ENCODE measurements at places on chromosomes 5 and 9.

GRCh38 chr9:125295657-125296056 is 34.0 kb downstream of the GAPVD1 start:
- DNase-seq = no peak

DNA sequence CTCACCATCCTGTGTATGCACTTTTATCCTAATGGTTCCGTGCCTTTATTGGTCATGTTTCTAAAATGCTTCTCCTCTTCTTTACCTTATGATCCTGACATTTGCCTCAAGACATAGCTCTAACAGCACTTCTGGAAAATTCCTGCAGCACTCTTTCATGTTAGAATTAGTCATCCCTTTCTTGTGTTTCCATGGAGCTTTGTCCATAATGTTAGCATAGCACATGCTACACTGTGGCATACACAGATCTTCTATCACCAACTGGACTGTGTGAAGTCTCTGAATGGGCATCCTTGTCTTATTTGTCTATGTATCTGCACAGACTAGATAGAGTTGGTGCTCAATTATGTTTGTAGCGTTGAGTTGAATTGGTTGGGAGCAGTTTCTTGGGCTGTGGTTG is 2.0 kb downstream of the SCGB3A2 start:
- no peak for DNase-seq

GRCh38 chr9:132994410-132995120 is 16.1 kb downstream of the GFI1B start:
- no peak for DNase-seq

DNA sequence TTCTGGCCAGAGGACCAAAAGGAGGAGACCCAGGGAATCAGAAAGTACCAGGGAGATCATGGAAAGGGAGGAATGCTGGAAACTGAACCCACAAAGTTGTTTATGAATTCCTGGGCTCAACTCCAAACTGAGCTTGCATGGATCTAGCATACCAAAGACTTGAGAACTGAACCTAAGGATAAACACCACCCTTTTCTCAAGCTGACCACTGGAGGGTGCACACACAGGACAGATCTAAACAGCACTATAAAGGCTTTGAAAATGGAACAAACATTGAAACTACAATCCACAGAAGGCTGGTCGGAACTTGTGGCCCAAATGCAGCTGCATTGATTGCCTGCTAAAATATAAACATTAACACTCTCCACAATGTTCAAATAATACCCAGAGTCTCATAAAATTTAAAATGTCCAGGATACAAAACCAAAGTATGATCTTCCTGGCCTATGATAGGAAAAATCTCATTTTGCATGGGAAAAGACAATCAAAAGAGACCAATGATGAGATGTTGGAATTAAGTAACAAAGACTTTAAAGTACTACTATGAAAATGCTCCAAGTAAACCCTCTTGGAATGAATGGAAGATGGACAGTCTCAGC is 15.6 kb upstream of the IRF1 start:
- DNase-seq = peak; percentile 44

DNA sequence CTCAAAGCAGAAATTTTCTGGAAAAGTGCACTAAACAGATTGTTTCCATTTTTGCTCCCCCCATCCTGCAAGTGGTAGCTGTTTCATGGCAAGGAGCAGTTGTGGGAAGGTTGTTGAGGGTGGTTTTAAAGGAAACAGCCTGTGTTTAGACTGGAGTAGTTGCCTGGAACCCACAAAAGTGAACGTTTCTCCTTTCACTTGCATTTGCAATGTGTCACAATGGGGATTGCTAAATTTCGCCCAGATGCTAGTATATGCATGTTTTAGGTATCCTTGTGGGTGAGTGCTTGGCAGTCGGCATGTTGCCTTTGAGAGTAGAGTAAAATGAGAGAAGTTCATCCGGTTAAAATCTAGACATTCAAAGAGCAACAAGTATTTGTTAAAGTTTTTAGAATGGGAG is 1099.9 kb upstream of the DMAC1 start:
- DNase-seq = no peak

- no peak for DNase-seq
Observed at GRCh38 chr9:26567976-26568375, 324.6 kb downstream of the CAAP1 start.

- no peak for DNase-seq
Observed at GRCh38 chr9:117612317-117612716, 91.9 kb upstream of the TLR4 start.

DNA sequence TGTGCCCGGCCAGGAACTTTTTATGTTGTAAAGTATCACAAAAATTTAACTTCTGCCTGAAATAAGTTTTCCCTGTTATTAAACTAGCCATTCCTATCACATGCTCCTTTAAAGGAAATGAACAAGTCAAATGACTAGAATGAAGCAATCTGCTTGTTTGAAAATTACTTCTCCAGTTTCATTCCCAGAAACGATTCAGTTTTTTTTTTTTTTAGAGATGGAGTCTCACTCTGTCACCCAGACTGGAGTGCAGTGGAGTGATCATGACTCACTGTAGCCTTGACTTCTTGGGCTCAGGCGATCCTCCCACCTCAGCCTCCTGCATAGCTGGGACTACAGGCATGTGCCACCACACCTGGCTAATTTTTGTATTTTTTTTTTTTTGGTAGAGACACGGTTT is 13.3 kb upstream of the GNG10 start:
- no peak for DNase-seq

GRCh38 chr5:43036856-43037635 is 3.1 kb downstream of the ANXA2R start:
- DNase-seq = no peak

- DNase-seq = peak; percentile 29
Observed at GRCh38 chr9:1726993-1727759, 288.0 kb upstream of the SMARCA2 start.

- DNase-seq = no peak
Observed at GRCh38 chr5:179346401-179346800, 1.1 kb upstream of the ADAMTS2 start.

GRCh38 chr5:53069626-53070025 is 39.9 kb downstream of the MOCS2 start:
- DNase-seq = peak; percentile 92

- DNase-seq = no peak
Observed at GRCh38 chr5:123855609-123856008, 343.6 kb downstream of the CSNK1G3 start.

DNA sequence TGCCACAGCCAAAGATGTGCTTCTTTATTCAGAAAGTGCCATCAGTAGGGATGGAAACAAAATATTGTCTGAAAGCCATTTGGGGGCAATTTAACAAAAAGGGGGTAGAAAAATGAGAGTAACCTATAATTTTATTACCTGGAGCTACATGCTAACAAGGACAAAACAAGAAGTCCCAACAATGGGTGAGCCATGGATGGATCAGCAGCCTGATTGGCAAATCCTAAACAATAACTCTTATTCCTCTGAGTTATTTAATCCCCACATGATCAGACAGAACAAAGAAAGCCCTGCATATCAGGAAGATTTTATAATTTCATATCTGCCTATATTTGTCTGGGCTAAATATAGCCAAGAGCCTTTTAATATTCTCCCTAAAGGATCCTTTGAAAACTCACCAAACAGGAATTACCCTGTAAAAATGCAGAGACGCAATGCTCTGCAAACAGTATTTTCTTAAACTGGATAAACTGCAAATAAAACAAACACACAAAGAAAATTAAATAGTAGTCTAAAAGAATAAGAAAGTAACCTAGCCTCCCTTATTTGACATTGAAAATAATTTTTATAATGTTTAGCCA is 483.4 kb downstream of the ZNF608 start:
- no peak for DNase-seq

DNA sequence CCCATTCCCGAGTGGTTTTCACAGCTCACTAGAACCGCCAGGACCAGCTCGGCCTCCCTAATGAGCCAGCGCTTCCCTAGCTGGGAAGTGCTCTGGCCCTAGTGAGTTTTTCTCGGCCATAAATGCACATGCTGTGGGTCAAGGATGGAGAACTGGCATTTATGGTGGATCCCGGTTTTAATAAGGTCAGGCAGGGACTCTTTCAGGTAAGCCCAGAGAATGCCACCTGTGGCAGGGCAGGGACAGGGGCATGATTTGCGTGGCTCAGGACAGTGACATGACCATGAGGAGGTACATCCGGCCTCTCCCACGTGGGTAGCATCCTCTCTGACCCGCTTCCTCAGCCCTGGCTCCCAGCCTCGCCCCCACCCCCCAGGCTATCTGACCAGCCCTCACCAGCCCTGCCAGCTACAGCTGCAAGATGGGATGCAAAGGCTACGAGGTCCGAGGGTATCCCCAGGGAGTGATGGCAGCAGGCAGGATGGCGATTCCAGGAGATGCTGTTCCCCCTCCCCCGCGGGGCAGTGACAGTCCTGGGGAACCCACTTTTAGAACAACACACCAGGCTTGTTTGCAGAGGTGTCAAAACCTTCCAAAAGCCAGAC is 60.3 kb upstream of the ADAMTS2 start:
- DNase-seq = no peak

GRCh38 chr5:61026004-61026403 is 81.0 kb downstream of the NDUFAF2 start:
- DNase-seq = no peak

GRCh38 chr5:95620030-95620869 is at the start of gene GPR150:
Gene GPR150 (plus strand): TSS chr5:95620087. CDS start chr5:95620276, 189 bp downstream.
- DNase-seq = peak; percentile 63

DNA sequence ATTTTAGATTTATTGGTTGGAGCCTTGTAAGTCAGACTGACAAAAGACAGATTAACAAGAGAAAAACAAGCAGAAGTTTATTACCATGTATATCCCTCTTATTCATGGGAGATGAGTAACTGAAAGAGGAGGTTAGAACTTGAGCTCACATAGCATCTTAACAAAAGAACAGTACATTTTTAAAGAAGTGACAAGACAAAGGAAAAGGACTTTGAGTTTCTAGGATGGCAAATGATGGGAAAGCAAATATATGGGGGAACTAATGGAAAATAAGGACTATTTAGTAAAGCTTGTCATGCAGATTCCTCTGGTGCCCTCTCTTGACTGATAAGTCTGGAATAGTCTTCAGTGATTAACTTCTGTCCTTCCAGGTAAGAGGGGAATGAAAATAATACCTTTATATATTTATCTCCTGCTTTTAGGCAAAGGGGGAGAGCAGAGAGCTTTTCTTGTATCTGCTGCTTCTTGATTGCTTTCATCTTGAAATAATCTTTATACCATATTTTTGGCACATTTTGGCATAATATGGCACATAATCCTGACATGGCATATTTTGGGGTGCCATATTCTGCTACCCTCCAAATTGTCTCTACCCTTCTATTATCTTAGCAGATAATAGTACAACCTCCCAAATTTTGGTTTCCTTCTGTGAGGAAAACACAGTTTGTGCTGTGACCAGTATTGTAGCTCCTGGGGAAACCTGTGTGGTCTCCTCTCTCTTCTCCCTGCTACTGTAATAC is 206.8 kb downstream of the TMC1 start:
- no peak for DNase-seq

- no peak for DNase-seq
Observed at GRCh38 chr5:129069292-129069691, 25.3 kb upstream of the ISOC1 start.

DNA sequence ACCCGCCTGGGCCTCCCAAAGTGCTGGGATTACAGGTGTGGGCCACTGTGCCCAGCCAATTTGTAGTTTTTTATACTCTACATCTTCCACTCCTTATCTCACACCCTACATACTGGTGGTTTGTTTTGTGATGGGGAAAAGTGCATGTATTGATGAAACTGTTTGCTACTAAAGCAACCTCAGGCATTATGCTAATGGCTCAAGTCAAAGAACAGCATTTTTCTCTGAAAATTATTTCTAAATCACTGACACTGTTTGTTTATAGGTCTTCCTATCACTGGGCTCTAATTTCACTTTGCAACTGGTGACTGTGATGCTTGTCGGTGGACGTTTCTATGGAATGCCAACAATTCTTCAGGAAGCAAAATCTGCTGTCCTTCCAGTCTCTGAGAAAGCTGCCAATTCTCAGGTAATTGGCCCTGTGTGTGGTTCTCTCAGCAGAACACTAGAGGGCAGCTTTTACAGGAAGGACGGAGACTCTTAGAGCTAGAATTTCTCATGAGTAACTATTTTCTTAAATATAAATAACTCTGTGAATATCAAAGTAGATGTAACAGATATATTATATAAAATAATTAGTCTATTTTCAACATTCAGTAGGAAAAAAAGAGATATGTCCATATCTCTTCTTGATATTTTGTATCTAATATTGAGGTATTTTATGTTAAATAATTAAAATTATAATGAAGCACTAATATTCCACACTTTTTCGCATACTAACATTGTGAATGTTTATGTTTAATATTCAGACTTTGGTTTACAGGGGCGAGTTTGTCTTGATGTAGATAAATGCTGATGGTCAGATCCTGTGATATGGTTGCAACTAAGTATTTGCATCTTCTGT is 244.1 kb downstream of the ADGRV1 start:
- peak; percentile 31 for DNase-seq

DNA sequence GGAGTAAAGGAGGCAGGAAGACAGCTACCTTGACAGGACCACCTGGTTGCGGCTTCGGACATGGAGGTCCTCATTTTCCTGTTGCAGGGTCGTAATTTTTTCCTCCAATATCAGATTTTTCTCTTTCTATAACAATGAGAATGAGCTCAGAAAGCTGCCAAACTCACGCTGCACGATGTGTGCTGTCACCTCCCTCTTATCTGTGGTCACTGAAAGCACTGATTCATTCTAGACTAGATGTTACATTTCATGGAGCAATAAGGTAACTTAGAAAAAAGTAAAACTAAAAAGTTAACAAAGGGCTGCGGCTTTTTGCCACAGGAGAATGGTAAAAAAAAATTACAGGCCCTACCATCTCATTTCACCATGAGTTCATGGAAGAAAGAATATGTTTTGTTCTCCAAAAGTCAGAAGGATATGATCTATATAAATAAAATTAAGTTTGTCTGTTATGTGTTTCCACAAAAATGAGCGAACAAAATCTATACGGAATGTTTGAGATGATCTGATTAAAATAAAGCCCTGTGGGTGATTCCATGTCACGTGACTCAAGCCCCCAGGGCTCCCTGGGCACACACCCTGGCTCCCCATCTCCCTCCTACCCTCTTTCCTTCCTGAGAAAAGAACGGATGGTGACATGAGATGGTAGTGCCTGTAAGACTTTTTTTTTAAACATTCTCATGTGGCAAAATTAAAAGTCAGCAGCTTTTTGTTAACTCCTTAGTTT is 26.9 kb upstream of the ANXA6 start:
- no peak for DNase-seq

DNA sequence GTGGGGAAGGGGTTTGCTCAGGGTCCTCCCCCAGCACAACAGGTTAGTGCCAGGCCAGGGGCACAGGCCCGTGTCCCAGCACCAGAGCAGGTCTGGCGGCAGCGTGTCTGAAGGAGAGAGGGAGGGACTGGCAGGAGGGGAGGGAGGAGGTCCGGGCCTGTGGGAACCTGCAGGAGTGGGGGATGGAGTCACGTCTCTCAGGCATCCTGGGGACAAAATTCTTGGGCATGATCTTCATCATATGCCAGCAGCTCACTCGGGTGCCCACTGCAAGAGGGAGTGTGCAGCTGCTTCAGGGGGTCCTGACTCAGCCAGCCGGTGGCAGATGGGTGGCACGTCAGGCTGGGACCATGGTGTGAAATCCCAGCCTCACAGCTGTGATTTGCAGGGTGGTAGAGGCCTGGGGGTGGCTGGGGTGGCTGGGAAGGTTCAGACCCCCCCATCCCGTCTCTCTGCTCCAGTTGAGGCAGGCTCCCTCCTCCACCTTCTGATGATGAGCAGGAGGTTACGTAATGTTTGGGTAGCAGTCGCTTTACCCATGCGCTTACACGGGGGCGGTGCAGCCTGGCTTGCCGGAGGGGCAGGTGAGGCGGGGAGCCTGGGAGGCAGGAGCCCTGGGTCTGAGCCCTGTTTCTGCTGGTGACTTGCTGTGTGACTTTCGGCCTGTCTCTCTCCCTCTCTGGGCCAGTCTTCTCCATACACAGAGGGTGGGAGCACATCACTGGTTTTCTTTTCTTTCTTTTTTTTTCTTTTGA is 40.5 kb downstream of the NCS1 start:
- DNase-seq = no peak

Measured in activated CD4-positive, alpha-beta T cell treated with anti-CD3 and anti-CD28 coated beads, Interleukin-2, Interleukin-6, amounts not matched to agents 100 ng/mL and 50 ng/mL, durations not matched to agents 16 hours and 8 hours (primary cell).